H7 (cell line): ENCODE measurements at places on chromosomes 4 and X. TPM values are rescaled to one million over a fixed set of nuclear protein-coding genes. Genes with fewer than 3 reads are reported as not detected.

The DGAT2L6 gene
- total RNA-seq: 0.07 TPM in 1 of 2 replicates, not detected in the other

DNA sequence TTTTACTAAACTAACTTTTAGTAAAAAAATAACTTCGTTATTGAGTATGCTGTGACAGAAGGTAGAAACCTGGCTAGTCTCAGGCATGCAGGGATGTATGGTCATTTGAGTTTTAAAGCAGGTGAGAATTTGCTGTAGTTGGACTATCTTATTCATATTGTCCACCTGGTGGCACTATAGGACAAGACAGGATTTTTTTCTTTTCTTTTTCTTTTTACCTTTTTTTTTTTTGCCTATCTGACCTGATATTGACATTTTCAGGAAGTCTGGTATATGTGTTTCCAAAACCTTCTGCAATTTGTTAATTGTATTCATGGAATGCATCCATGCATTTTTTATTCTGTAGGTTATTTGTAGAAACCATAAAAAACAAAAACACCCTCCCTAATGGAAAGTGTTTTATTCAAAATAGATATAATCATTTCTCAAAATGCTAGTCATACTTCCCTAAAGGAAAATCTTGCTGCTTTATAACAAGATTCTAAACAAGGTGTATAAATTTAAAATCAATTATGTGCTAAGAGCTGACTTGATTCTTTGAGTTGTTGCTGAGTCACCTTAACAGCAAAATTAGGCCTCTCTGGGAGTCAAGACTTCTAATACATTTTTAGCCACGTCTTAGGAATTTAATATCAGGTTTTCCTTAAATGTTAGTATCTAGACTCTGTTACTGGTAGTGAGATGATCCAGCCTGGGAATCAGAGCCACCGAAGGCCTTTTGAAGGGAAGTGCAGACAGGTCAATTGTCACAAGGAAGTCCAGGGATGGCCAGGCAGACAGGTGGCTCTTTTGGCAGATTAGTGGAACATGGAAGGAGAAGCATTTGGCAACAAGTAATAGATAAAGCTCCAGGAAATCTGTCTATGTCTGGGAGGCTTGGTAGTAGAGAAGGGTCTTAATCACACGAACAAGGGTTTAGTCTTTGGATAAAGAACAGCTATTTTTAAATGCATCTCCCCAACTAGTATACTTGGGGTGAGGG is 201.3 kb upstream of the GNPDA2 start:
- DNase-seq: peak; percentile 4

GRCh38 chrX:108245462-108245861 is 153.9 kb downstream of the ATG4A start:
- DNase-seq: peak; percentile 7

GRCh38 chr4:11287055-11287454 is 141.6 kb downstream of the HS3ST1 start:
- DNase-seq: no peak

GRCh38 chr4:59518005-59518823 is 1681.9 kb upstream of the ADGRL3 start:
- DNase-seq: peak; percentile 8

DNA sequence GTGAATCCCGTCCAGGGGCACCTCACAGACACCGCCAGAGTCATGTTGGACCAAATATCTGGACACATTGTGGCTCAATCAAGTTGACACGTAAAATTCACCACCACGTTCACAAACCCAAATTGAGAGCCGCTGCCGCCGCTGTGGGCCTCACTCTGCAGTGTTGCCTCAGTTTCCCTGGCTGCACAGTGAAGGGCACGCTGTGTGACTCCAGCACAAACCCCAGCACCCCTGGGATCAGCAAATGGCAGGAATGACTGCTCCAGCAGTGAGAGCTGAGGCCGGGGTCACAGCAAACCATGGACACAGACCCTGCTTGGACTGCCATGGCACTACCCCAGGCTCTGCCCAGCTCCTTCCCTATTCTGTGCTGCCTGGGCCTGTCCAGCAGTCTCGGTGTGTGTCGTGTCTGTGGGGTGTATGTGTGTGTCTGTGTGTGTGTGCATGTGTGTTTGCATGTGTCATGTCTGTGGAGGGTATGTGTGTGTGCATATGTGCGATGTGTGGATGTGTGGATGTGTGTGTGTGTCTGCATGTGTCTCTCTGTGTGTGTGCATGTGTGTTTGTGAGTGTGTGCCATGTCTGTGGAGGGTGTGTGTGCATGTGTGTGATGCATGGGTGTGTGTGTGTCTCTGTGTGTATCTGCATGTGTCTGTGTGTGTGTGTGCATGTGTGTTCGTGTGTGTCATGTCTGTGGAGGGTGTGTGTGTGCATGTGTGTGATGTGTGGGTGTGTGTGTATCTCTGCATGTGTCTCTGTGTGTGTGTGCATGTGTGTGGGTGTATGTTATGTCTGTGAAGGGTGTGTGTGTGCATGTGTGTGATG is 52.2 kb upstream of the ADRA2C start:
- DNase-seq: no peak

- DNase-seq: no peak
Measured at GRCh38 chrX:28628120-28628519, 40.9 kb downstream of the IL1RAPL1 start.

DNA sequence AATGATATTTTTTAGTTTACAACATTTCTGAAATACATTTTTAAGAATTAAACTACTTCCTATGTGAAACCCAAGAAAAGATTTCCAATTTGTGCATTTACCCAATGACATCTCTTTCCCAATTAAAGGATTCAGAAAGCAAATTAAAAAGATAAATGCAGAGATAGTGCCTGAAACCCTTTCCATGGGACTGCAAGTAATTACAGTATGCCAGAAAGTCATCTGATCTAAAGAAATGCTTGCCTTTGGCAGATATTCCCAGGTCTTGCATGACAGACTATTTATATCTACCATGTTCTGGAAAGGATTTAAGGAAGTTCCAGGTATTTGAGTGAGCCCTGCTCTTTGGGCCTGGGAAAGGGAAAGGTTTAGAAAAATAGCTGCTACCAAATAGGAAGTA is 41.6 kb upstream of the CXorf38 start:
- DNase-seq: no peak

GRCh38 chr4:22522206-22522605 is 6.3 kb upstream of the ADGRA3 start:
- DNase-seq: no peak

DNA sequence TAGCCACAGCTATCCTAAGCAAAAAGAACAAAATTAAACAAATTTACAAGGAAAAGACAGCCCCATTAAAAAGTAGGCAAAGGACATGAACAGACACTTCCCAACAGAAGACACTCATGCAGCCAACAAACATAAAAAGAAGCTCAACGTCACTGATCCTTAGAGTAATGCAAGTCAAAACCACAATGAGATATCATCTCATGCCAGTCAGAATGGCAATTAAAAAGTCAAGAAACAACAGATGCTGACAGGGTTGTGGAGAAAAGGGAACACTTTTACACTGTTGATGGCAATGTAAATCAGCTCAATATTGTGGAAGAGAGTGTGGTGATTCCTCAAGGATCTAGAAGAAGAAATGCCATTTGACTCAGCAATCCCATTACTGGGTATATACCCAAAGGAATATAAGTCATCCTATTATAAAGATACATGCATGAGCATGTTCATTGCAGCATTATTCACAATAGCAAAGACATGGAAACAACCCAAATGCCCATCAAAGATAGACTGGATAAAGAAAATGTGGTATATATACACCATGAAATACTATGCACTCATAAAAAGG is 163.0 kb upstream of the TET2 start:
- no peak for DNase-seq

GRCh38 chrX:148500423-148501385 is at the start of gene AFF2:
Gene AFF2, plus strand, starts transcription at chrX:148500617. Its CDS starts 481 bp downstream, at chrX:148501098.
- peak; percentile 62 for DNase-seq

DNA sequence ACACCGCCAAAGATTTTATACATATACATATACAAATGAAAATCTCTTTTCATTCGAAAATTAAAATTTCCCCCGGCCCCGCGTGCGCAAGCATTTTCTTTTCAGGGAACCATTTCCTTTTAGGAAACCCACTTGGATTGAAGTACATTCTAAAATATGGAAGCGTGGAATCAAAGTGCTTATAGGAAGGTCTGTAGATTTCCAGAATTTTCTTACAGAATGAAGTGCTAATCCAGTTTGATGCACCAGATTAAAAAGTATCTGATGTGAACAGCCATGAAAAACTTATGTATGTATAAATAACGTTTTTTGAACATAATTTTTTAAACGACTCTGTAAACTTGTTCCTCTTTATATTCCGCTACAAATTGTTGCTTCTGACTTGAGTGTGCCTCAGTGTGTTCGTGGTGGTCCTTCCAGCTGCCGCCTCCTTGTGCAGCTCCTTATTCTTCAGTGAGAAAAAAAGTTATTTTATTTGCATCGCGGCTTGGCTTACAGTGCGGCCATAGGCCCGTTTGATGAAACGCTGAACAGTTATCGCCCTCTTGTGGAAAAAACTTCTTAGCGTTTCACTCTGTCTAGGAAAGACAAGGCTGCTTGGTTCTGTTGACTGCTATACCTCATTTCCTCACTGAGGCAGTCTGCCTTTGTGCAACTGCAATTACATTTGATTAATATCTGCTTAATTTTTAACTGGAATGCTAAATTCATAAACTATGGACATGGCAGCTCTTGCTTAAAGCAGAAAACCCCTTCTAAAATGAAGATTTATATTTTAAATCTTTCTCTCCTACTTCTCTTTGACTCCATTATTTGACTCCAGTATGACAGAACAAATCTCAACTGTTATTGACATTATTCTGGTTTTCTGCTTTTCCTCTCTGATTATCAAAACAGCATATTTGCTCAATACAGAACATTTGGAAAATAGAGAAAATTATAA is 4.7 kb upstream of the NKX6-1 start:
- peak; percentile 72 for DNase-seq

DNA sequence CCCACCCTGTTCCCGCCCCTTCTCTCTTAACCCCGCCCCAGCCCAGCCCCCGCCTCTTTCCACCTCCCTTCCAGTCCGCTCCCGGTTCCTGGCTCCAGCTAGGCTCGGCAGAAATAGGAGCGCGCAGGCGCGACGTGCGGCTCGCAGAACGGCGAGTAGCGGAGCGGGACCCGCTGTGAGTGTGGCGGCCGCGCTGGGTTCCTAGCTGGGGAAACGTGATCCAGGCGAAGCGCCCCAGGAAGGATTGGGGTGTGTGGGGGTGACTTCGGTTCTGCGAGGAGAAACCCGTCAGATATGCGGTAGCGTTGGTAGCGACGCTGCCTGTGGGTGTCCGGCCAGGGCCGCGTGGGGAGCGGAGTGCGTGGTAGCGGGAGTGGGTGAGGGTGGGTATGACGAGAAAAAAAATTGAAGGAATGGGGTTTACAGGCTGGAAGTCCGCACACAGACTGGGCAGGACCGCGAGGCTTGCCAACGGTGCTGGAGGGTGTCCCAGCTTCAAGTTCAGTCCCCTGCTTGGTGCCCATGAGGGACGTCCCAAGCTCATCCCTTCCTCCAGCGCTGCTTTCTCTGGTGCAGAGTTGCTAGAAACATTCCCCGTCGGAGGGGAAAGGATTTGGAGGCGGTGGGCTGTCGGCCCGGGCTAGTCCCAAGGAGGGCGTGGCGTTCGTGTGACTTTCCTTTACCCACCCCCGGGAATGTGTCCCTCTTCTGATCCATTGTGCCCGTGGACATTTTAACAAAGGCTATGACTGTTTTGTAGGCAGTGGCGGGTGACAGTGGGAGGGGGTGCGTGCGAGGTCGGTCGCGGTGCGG is at the start of gene PRRG1:
Gene PRRG1 (plus strand): TSS at position 144 of the 813 bp plus-strand sequence. CDS start 56,886 bp downstream, outside the sequence.
- peak; percentile 93 for DNase-seq
